GM13976 (cell line): ENCODE measurements at places on chromosomes 7 and 10.
A peak's percentile ranks its signal among the peaks of the same experiment; 100 is the strongest.

GRCh38 chr7:64893401-64893800, 9.7 kb upstream of the ZNF273 start:
- no peak for DNase-seq

DNA sequence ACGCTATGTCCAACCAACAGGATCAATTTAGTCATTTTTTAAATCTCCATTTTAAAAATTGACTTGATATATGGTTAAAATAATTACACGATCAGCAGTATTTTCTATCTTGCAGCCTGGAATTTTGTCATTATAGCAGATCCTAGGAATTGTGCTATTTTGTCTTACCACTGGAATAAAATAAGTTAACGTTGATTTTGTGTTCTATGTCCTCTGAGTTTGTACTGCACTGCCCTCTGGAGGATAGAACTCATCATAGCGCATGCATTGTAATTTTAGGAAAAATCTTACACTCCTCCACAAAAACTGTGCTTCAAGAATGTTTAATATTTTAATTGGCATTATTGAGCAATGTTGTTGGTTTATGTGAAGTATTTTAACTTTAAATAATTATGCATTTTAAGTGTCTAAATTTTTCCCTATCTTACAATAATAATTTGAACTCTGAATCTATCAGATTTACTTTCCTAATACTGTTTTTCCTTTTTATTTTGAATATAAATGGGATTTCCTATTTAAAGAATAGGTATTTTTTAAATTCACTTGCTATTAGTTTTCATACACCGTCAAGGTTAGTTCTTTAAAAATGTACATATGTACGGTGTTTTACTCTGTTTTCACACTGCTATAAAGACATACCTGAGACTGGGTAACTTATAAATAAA, 220.1 kb downstream of the PPP1R3A start:
- peak; percentile 11 for DNase-seq

DNA sequence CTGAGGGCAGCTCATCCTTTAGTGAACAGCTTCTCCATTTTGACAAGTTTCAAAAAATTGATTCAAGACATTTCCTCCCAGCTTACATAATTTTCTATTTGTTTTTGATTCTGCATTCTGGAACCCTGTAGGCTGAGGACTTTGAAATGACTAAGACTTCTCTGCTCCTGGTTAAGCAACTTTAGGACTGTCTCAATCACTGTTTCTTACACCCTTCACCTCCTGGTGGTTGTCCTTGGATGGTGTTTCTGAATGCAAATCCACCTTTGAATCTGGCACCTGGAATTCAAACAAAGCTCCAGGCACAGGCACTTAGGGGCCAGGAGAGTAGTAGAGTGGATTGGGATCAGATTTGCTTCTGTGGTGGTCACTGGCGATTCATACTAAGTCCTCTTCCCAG, 595.5 kb downstream of the LRMDA start:
- DNase-seq: no peak

DNA sequence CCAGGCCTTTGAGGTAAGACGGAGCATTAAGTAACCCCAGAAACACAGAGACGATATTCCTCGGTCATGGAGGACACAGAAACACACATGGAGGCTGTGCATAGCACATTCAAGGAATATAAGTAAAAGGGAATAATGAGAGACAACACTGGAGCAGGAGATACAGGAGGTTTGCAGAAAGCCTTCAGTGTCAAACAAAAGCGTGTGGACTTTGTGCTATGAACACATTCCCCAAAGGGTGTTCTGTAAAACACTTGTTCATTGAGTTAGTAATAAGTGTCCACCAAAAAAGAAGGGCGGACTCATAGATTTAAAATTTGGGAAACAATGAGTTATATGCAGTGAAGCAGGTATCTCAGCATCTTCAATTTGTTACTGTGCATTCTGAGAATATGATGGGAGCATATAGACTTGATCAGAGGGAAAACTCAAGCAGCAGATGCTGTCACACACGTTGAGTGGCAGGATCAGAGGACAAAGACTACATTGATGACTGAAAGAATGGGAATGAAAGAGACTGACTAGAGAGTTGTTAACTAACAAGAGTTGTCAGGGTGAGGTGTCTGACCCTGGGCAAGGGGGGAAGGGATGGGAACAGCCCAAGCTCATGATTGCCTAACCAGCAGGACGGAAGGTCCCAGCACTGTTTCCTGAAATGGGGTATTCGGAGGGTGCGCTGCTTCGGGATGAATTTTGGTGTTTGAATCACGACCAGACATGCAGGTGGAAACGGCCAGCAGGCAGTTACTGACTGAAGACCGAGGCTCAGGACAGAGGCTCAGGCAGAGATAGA, 85.2 kb upstream of the VIPR2 start:
- no peak for DNase-seq

- peak; percentile 89 for DNase-seq
These were observed at the start of gene ZNF518A for GRCh38 chr10:96129387-96130325. Gene ZNF518A, plus strand, starts transcription at chr10:96130297. Its CDS starts 26,026 bp downstream, at chr10:96156323.

DNA sequence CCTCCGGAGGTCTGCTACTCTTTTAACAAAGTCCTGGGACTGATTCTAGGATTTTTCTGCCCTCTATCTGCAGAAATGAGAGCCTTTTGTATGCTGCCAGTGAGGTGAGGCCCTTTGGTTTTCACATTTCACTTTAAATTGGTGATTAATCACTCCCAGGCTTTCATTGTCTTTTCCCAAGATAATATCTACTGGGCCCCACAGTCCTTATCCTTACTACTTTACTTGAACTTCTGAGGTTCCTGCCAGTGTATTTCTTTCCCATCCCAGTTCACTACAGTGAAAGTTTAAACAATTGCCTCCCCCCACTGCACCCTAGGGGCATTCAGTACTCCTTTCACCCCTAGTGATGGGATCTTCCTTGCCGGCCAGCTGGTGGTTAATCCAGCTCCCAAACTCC, 127.4 kb upstream of the INHBA start:
- no peak for DNase-seq

GRCh38 chr10:113310347-113310746, 242.5 kb upstream of the HABP2 start:
- DNase-seq: no peak

- peak; percentile 67 for DNase-seq
These were observed 11.0 kb upstream of the AHCYL2 start for GRCh38 chr7:129213828-129214227.

DNA sequence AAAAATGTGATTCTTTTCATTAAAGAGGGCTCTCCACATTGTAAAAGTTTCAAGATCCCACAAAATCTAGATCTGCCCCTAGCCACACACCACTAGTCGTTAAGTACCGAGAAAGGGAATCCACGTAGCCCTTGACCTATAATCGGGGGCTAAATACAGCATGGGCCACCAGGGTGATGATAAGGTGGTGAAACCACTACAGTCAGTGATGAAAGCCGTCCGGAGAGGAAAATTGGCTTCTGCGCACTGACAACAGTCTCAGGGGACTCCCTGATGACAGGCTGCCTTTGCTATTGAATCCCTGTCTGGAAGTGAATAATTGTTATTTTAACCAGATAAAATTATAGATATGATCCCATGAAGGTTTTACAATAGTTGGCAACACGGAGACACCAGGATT, 4.6 kb downstream of the TECTB start:
- DNase-seq: no peak
